NCI-H2227 treated with DMSO at 0.1 percent for 48 hours (cell line): ENCODE measurements at places on chromosomes 2 and 18.

DNA sequence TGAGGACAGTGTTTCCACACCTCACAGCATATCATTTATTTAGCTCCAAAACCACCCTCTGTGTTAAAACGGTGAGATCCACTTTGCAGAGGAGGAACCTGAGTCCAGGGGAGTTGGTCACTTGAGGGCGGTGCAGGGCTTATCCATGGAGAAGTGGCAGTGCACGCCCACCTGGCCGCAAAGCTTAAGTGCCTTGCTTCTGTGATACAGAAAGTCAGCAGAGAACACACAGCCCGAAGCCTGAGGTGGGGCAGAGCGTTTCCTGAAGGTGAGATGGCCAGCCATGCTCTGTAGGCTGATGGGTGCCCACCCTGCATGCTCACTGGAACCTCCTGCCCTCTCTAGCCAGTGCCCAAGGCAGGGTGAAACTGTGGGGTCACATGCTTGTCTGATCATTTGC lies 87.3 kb downstream of the SH3RF3 start:
- no peak for DNase-seq

DNA sequence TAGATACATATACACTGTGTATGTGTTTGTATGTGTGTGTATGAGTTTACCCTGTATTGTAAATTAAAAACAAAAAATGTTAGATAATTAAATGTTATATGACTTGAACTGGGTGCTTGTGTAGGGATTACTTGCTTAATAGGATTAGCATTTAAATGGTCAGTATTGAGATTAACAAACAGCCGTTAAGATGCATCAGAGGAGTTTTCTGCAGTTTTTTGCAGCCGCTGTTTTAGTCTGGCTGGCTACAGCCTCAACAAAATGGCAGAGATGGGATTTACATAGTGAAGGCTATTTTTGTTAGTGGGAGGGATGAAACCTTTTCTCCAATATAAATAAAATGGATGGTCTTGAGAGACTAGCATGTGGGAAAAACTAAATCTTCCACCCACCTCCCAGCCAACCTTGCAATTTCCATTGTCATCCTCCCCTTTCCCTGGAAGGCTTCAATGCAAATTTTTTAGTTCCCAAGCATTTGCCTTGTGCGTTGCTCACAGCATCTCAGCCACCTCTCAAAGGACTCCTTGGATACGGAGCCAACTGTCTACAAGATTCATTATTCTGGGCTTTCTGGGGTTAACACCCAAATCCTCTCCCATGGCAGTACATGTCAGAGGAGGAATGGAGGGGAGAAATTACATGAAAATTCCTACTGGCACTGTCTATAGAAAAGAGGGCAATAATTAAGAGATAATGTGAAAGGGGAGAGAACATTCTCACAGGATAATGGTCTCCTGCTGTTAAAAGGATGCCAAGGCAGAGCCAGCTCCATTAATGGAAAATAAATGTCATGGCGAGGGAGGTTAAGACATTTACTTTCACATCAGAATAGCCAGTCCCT lies 351.9 kb downstream of the CDH2 start:
- peak; percentile 99 for DNase-seq

- no peak for DNase-seq
These were observed 410.2 kb upstream of the CHST9 start for GRCh38 chr18:27595113-27595838.

GRCh38 chr18:47899107-47899840 lies 31.2 kb downstream of the SMAD2 start:
- DNase-seq: peak; percentile 53

DNA sequence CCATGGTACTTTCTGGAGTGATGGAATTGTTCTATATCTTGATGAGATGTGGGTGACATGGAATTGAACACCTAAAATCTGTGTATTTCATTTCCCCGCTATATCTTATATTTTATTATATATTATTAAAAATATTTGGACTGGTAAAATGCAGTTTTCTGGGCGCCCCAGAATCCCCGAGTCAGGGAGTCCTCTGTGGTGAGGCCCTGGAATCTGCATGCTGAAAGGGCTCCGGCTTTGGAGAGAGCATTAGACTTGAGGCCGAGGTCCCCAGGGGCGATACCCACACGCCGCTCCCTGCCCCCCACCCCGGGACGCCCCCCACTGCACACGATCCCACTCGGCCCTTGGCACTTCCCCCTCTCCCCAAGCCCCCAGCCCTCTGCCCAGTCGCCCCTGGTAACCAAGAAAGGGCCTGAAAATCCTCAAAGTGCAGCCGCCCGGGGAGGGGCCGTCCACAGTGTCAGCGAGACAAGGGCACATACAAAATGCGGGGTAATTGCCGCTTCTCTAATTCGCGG lies 126.0 kb downstream of the ZFP36L2 start:
- DNase-seq: no peak

DNA sequence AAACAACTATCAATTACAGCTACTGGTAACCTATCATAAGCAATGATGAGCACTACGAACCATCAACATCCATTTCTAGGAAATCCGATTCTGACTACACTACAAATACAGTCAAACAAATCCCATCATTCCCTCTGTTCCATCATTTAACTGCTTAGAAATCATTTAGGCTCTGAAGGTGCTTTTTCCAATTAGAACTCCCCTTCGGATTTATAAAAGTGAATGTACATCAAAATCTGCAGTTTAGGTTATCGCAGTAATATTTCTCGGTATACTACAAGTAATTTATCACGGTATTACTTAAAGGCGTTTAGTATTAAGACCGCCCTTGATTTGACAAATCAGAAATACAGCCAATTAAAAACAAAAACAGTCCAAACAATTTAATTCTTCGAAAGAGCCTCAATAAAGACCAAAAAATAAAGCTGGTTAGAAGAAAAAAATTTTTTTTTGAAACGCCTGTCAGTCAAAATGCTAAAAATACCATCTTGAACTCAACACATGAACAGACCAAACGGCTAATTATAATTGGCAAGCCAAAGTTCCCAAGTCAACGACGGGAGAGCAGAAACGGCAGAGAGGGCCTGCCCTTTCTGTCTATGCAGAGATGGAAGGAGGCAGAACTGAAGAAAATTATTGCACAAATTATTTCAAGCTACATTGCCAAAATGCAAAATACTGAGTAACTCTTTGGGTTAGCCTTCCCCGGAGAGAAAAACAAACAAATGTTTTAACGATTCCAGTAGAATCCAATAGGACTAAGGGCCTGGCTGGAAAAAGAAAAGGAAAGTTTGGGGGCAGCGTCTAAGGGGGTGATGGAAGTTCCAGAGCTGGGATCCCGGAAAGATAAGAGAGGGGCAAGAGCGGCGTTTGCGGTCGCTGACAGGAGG lies 1.2 kb downstream of the VPS54 start:
- peak; percentile 24 for DNase-seq

GRCh38 chr18:74040459-74041332 lies 106.9 kb downstream of the FBXO15 start:
- DNase-seq: no peak

- DNase-seq: no peak
These were observed 65.5 kb downstream of the ZNF516 start for GRCh38 chr18:76429262-76430126.

- no peak for DNase-seq
These were observed 21.6 kb downstream of the TWIST2 start for GRCh38 chr2:238869293-238870124.

GRCh38 chr2:100125626-100126025 lies 16.8 kb downstream of the AFF3 start:
- DNase-seq: no peak

GRCh38 chr2:175872721-175873120 lies 129.3 kb downstream of the LNPK start:
- no peak for DNase-seq

DNA sequence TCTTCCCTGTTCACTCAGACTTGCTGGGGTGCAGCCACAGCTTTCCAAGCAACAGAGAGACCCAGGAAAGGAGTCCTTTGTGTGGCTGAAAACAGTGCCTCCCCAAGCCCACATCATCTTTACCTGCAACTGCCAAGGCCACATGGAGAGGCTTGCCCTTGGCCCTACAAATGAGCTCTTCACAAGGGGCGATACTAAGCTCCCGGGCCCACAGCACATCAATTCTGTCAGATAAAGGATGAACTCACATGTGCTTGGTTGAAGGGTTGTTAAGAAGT lies 42.3 kb upstream of the SH3RF3 start:
- no peak for DNase-seq

- no peak for DNase-seq
These were observed 246.7 kb downstream of the DLGAP1 start for GRCh38 chr18:4208366-4208765.

DNA sequence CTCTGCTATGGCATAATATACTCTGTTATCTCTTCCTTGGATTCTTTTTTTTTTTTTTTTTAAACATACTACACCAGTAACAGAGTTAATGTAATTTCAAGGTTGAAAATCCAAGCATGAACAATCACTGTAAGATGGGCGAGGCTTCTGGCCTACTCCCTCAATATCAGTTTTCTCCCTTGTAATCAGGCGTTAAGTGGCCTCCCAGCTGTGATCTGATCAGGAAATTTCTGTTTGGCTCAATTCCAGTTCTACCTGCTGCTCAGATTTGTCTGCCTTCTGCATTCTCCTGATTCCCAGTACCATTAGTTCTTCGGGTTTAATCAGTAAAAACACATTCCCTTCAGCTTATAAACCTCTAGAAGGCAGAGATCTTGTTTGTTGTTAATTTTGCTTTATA lies 18.6 kb downstream of the PRKD3 start:
- peak; percentile 41 for DNase-seq

- no peak for DNase-seq
These were observed 348.4 kb upstream of the RAB12 start for GRCh38 chr18:8260827-8261226.

DNA sequence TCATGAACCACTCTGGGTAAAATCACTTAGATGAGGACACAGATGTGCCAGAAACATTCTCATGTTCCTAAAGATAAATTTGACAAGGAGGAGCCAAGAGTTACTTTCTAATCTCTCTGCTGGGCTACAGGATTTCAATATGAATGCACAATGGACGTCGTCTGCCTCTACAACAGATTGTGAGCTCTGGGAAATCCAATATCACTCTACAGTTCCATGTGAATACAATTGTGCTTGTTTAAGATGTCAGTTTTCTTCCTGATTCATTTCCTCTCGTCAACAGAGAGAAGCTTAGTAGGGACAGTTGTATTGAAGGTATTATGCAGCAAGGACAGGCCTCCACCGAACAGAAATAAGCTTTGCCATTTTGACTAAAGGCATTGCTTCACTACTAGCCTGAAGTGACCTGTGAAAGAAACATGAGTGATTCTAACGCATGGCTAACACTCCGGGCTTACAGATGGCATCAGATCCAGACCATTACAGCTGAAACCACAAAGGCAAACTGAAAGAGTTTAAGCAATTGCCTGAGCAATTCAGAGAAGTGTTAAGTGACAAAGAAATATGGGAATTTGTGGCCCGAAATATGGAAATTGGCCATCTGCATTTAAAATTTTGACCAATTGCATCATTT lies 1591.5 kb downstream of the LRP1B start:
- no peak for DNase-seq

GRCh38 chr2:113133704-113134598 lies 6.6 kb downstream of the IL1RN start:
- DNase-seq: no peak

DNA sequence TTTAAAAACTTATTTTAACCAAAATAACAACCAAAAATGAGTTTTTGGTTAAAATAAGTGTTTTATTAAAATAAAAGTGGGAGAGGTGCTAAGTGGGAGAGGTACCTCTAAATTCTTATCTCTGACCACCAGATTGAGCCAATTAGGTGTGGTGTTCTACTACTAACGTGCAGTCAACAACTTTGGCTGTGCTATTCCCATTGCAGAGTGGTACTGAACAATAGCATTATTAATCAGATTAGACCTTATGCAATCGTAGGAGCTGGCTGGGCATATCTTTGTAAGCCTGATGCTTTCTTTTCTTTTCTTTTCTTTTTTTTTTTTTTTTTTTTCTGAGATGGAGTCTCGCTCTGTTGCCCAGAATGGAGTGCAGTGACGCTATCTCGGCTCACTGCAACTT lies 38.9 kb downstream of the RAB27B start:
- no peak for DNase-seq

DNA sequence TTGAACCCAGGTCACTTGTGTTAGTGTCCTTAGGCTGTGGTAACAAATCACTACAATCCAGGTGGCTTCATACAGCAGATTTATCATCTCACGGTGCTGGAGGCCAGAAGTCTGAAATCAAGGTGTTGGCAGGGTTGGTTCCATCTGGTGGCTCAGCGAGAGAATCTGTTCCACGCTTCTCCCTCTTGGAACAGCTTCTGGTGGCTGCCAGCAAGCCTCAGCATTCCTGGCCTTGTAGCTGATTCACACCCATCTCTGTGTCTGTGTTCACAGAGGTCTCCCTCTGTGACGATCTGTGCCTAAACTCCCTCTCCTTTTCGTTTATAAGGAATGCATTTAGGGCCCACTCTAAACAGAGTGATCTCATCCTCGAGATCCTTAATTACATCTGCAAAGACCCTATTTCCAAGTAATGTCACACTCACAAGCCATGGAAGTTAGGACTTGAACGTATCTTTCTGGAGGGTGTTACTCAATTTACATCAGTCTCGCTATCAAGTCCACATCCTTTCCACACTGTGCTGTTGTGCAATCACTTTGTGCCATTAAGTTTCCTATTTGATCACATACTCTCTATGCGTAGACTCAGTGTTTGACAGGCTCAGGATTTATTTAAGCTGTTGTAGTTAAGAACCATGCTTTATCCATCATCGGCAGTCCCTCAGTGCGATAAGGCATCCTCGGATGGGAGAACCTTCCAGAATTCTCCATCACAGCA lies 164.4 kb downstream of the SOCS6 start:
- no peak for DNase-seq

DNA sequence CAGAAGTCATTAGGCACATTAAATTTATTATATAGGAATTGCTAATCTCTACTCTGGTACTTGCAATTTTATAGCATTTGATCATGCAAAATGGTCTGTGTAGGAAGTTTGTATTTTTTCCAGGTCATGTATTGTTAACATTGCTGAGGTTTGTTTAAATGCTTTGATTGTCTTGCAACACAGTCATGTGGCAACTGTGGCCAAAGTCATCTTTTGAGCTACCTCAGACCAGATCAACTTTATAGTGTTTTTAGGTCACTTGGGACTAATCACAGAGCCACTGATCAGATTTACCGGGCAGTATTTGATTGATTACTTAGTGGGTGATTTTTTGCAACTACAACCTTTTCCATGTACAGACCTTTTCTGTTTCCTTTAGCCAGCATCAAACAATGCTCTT lies 3.7 kb downstream of the SERPINB5 start:
- DNase-seq: no peak

- DNase-seq: no peak
These were observed 116.1 kb upstream of the STK17B start for GRCh38 chr2:196287523-196287922.

GRCh38 chr2:203685081-203685621 lies 21.3 kb upstream of the CD28 start:
- no peak for DNase-seq
